ENCODE measurements at places on chromosomes 12 and 14.

GRCh38 chr12:26304273-26304672 is 108.9 kb downstream of the SSPN start:
- DNase-seq, result no peak

GRCh38 chr14:51092965-51093364 is 1.9 kb downstream of the TRIM9 start:
- no peak for DNase-seq

DNA sequence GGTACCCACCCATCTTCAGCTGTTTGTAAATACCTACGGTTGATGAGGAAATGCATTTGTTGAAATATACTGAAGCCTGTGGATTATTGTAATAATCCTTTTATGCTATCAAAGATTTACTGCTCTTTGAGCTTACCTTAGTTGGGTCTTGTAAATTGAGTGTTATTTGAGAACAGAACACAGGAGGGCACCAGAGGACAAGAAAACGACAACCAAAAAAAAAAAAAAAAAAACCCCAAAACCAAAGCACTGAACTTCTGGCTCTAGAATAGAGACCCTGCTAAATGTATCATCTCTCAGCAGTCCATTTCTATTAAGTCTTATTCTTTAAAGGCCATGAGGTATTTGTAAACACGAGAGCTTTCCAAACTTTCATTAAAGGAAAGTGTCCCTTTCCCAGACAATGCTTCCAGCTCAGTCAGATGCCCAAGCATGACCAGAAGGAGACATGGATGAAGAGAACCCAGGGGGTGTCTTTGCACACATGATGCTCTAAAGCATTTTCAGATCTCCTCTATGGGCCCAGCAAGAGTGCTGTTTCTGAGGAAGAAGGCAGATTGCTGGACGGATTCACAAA is 763.9 kb downstream of the NRXN3 start:
- no peak for DNase-seq

DNA sequence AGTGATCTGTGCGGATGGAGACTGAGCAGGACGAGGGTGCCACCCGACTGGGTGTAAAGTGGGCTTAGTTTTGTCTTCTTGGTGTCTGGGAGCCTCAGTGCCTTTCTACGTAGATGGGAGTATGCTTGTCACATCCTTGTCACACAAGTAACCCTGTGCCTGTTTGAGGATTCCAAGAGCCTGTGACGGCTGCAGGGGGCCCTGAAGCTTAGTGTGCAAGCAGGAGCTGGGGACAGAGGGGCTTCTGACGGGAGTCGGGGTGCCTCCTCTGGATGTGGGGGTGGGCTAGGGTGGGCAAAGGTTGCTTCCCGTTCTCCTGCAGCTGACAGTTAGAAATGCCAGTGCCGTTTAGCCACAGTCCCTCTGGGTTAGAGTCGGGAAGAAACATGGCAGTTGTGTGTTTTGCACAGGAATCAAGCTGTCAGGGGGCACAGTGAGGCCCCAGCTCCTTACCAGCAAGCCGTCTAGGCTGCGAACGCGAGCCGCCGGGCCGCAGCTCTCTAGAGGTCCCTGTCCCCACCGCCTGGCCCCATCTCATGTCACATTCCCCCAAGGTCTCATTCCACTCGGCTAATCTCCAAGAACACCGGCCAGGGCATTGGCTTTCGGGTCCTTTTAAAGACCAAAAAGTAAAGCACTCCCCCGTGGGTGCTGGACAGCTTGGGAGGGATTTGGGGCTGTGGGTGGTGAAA is 7.0 kb downstream of the RTL1 start:
- no peak for DNase-seq

- no peak for DNase-seq
These were observed 59.9 kb downstream of the DICER1 start for GRCh38 chr14:95097385-95097784.

- no peak for DNase-seq
These were observed 24.8 kb upstream of the CAPRIN2 start for GRCh38 chr12:30779578-30779977.

- DNase-seq, result no peak
These were observed 824.5 kb downstream of the AACS start for GRCh38 chr12:125889742-125890141.

GRCh38 chr12:72406111-72406510 is 133.9 kb downstream of the TRHDE start:
- no peak for DNase-seq

DNA sequence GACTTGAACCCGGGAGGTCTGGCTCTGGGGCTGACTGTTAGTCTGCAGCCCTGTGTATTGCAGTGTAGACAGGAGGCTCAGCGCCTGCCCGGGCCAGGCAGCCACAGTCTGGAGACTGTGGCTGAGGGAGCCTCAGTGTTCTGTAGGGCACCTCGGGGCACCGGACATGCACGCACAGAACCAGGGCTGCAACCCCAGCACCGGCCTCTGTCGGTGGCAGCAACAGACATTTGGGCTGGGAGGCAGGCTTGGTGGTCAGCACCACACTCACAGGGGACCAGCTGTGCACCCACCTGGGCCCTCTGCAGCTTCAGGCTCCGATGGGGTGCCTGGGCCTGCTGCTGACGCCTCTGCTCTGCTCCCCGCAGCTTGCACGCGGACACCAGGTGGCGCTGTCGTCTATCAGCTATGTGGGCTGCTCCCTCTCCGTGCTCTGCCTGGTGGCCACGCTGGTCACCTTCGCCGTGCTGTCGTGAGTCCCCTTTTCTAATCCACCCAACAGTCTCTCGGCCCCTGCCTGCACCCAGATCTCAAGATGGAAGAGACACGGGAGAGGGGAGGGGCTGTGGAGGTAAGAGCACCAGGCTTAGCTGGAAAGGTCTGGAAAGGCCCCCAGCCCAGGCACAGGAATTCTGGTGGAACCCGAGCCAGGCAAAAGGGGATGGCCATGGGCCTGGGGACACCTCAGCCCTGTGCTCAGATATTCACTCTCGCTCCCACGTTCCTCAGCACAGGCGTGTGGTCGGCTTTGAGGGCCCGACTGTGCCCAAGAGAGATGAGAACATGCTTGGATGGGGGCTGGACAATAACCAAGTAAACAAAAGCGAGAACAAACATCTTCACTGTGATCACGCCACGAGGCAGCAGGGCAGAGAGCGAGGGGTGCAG is 151.0 kb downstream of the ADGRD1 start:
- no peak for DNase-seq

DNA sequence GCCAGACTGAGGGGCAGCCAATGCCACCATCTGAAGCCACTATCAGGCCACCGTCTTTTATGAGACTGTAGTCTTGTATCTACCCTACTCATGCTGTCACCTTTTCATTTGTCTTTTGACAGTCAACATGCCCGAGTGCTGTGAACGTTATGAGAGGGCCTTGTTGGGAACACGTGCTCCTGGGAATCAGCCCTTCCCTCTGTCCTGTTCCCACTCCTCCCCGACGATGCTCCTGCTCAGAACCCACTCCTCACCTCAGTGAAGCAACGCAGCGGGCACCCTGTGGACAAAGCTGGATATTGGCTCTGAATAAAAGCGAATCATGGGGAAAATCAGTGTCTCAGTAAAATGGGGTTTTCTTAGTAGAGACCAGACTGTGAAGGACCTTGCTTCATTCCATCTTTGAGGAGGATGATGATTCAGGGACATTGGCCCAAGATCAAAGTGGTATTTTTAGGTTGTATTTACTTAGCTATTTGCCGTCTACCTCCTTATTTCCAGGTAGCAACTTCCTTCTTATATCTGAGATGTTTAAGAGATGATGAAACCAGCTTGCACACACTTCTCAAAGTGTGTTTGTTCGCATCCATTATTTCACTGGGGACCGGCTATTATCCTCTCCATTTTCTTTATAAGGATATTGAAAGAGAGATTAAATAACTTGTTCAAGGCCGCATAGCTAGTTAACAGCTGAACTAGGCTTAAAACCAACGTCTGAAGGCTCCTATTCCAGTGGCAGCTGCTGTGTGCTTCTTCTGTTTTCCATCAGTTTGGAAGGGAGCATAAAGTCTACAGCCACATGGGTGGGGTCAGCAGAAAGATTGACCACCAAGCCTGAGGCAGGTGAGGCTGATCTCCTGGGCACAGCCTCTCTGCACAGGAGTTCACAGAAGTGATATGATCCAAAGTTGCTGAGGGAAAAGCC is 43.9 kb upstream of the CTDSP2 start:
- DNase-seq, result no peak

- peak; percentile 3 for DNase-seq
These were observed 150.4 kb upstream of the FAR2 start for GRCh38 chr12:28998662-28999120.

- DNase-seq, result peak; percentile 19
These were observed 266.9 kb upstream of the PELI2 start for GRCh38 chr14:55851301-55851700.

DNA sequence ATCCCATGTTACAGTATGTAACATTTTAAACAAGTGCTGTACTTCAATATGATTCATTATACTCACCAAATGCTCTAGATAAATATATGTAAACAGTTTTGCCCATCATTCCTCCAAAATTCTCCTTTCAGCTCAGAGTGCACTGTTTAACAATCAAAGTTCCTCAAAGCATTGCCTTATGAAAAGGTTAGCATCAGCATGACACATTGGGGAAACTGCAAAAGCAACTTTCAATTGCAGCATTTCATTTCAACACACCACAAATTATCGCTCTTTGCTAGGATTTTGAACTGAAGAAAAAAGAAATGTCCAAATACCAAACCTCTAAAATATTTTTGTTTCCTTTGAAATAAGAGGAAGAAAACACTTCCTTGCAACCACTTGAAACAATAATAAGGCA is 413.2 kb downstream of the FLRT2 start:
- no peak for DNase-seq

DNA sequence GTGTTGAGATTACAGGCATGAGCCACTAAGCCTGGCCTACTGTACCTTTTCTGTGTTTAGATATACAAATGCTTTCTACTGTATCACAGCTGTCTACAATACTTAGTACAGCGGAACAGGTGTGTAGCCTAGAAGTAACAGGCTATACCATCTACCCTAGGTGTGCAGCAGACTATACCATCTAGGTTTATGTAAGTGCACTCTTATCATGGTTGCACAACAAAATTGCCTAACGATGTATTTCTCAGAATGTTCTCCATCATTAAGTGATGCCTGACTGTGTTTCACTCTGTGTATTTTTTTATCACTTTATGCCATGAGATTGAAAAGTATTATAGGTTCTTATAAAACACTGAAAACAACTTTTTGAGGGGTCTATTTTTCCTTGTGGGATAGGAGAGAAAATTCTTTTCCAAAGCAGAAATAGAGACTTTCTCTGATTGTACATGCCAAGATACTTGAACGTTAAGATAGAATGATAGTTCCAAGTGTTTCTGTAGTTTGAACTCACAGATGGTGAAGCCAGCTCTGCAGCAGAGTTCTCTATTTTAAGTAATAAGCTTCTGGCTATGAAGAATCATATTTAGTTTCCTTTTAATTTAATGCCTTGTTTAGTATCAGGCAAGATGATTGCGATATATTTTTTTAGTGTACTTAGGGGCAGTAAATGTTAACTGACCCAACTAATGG is 17.0 kb downstream of the TMPRSS12 start:
- DNase-seq, result no peak

GRCh38 chr12:92605621-92606170 is 97.1 kb upstream of the PLEKHG7 start:
- DNase-seq, result no peak

Measured in pulmonary artery endothelial cell (primary cell).